ENCODE measurements at places on chromosomes 11 and 22.

- DNase-seq, result no peak
Measured at GRCh38 chr11:110425751-110426545, 3.8 kb upstream of the FDX1 start.

- no peak for DNase-seq
Measured at GRCh38 chr11:61793083-61793828, 545 bp downstream of the FEN1 start.

GRCh38 chr22:21818487-21819182 lies 48.8 kb downstream of the MAPK1 start:
- DNase-seq, result no peak

DNA sequence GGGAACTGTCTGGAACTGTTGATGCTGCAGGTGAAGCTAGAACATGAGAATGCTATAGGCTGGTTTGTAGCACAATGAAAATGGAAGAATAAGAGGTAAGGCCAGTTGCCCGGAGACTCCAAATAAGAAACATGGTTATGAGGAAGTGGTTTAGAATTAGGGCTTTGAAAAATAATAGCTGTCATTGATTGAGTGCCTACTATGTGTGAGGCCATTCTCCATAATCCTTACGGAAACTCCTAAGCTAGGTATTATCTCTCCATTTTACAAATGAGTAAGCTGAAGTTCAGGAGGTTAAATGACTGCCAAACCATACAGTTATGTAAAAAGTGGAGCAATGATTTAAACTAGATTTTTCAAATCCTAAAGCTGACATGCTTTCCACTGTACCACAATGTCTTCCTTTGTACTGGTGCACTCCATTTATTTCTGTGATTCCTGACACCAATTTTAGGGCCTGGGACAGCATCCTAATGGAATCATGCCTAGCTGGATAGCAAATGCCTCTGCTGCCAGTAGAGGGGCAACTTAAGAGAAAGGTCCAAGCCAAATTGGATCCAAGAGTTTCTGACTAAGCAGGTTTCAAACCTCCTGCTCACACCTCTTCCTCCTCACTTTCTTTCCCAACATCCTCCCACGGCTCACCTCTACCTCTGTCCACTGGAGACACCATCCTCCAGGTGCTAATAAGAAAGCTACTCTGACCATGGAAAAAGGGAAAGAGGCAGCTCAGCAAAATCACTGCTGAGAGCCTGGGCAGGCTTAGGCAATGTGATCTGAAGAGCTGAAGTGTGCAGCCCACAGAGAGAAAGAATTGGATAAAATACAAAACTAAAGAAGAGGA lies 46.9 kb upstream of the PICALM start:
- DNase-seq, result no peak

- DNase-seq, result no peak
Measured at GRCh38 chr11:7694235-7694634, 12.0 kb downstream of the OVCH2 start.

GRCh38 chr22:49533886-49534285 lies 293.8 kb downstream of the BRD1 start:
- DNase-seq, result no peak

DNA sequence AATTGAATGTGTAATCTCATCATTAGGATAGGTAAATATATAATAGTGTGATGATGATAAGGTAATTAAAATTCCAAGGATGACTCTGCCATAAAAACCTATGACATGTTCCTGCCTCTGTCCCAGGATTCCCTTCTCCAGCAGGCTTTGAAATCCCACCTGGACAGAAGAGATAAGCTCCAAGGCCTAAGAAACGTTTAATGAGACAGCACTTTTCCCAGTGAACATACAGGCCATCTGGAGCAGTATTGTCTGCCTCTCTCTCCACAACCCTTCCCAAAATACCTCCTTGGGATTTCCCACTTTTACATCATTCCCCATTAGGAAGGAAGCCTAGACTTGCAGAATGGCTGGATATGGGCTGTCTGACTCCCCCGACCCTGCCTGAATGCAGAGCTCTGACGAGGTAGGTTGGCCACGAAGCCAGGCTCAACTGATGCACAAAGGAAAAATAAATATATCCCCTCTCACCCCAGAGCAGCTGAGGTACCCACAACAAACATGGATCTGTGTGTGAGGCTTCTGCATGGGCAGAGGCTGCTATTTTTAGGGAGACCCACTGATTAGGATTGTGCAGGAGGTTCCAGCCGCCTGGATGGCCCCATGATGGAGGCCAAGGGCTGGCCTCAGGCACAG lies 71.0 kb downstream of the TMPRSS5 start:
- DNase-seq, result no peak

GRCh38 chr22:37353839-37354238 lies 71.5 kb downstream of the CYTH4 start:
- DNase-seq, result no peak

DNA sequence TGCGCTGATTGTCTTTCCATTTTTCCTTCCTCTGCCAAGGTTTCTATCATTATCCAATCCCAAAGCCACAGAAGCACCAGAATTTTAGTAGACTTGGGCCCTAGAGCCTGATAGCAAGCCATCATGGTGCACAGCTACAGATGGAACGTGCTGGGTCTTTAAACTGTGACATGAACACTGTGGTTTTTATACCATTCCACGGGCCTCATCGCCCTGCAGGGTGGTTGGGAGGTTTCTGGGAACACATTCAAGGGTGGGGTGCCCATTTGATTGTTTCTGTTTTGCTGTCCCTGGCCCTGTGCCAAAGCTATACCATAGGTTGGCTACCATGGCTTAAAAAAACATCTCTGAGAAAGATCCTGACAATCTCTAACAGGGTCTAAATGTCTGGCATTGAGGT lies 151.9 kb downstream of the CACNA1I start:
- DNase-seq, result no peak

- no peak for DNase-seq
Measured at GRCh38 chr11:16186680-16187079, 169.7 kb downstream of the SOX6 start.

DNA sequence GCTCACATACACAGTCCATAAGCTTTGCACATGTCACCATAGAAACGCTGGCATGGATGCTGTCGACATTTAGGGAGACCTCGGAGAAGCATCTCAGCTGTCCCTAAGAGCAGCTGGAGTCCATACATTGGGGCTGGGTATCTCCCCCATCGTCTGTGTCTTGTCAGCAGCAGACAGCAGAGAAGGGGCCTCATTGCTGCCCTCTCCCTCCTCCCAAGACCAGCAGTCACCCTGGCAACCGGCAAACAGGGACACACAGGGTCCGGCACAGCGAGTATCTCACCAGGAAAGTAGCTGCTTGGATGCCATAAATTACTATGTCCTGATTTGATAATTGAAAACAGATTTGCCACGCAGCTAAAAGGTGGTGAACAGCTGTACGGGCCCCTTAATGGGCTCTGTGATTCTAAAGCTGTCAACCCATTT lies 84.4 kb downstream of the CD44 start:
- no peak for DNase-seq
